Memory B cell (primary cell): ENCODE measurements at places on chromosomes 5 and 9.

DNA sequence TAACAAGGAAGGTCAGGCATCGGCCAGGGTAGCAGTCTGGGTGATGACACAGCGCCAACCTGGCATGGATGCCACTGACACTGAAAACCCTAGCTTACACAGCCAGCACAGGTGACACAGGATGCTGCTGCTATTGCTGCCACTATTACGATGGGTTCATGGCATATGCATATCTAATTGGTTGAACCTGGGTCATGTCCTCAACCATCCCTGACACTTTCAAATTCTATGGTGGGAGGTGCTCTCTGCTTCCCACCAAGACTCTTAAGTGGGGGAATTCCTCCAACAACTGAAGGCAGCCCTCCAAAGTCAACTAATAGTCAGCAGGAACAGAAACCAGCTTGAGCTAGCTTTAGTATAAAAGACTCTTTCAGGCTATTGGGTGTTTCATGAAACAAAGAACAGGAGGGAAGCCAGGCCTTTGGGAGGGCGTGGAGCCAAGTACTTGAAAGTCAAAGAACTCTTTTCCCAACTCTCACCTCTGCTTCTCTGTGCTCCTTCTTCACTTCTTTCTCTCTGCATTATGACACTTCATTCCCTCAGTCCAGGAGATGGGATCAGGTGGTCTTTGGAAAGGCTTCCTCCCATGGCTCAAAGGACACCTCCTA, 21.3 kb downstream of the PTTG1 start:
- DNase-seq: no peak

GRCh38 chr5:98786191-98786853, 12.9 kb downstream of the RGMB start:
- DNase-seq: no peak

DNA sequence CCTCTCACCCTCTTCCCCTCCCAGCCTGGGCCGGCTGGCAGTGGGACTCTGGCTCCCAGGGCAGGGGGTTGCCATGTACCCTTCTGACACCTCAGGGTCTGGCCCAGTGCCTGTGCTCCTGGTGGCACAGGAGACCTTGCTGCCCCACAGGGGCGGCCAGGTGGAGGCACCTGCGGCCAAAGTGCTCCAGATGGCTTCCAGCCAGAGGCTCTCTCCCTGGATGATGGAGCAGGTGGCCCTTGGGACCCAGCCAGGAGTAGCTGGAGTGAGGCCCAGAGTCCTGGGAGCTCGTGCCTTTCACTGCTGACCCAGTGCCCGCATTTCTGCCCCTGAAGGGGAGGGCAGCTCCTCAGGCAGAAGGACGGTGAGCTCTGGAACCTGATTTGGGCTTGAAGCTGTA, 87.3 kb downstream of the NTNG2 start:
- DNase-seq: no peak

- DNase-seq: no peak
These were observed 33.3 kb downstream of the TDRD7 start for GRCh38 chr9:97445119-97445701.
